Sigmoid colon (tissue), 7 donors: ENCODE measurements at places on chromosomes 4 and X.

- DNase-seq: no peak
Observed at GRCh38 chr4:67401902-67402301, 143.4 kb downstream of the CENPC start.

DNA sequence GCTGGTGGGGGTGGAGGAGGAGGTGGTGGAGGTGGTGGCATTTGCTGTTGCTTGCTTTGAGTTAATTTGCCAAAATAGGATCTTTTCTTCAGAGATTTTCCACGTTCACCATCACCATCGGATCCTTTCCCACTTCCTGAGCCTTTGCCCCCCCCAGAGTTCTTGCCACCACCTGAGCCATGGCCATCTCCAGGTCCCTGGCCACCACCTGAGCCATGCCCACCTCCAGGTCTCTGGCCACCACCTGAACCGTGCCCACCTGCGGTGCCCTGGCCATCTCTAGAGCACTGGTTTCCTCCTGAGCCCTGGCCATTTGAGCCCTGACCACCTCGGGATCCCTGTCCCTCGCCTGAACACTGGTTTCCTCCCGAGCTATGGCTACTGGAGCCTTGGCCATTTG lies 1.9 kb downstream of the IRS4 start:
- no peak for DNase-seq

- DNase-seq: no peak
Observed at GRCh38 chr4:171016145-171016544, 797.1 kb upstream of the GALNTL6 start.

DNA sequence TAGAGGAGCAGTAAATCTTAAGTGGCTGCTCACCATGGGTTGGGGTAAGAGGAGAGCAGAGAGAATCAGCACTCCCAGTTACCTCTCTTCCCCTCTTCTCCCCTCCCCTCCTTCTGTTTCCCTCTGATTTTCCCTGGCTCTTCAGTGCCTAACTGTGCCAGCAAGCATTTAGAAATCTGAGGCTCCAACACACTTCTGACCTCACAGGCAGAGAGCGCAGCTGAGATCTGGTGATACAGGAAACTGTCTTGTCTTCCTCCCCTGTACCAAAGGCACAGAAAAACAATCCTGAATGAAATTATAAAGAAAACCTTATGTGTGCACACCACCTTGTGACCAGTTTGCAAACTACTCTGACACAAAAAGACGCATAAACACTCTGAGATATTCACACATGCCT lies 82.4 kb upstream of the SMIM10 start:
- no peak for DNase-seq

GRCh38 chr4:21410372-21410771 lies 538.2 kb downstream of the KCNIP4 start:
- no peak for DNase-seq

DNA sequence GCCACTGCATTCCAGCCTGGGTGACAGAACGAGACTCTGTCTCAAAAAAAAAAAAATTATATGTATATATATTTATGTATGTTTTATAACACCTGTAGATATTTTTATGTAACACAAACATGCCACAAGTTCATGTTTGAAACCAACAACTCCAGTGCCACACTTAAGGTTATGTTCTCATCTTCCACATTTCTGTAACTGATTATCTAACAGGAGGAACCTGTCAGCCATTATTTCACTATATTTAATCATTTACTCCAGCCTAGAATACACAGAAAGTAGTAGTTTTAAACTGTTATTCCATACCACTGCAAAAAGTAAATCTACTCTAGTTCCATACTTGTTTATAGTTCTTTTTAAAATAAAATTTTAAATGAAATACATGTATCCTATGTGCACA lies 32.3 kb downstream of the MCUB start:
- no peak for DNase-seq
